ENCODE measurements at places on chromosomes 4 and X. TPM values are rescaled to one million over a fixed set of nuclear protein-coding genes. Genes with fewer than 3 reads are reported as not detected.

- DNase-seq: peak; percentile 23
Measured at GRCh38 chr4:17577665-17578481, 875 bp downstream of the LAP3 start.

DNA sequence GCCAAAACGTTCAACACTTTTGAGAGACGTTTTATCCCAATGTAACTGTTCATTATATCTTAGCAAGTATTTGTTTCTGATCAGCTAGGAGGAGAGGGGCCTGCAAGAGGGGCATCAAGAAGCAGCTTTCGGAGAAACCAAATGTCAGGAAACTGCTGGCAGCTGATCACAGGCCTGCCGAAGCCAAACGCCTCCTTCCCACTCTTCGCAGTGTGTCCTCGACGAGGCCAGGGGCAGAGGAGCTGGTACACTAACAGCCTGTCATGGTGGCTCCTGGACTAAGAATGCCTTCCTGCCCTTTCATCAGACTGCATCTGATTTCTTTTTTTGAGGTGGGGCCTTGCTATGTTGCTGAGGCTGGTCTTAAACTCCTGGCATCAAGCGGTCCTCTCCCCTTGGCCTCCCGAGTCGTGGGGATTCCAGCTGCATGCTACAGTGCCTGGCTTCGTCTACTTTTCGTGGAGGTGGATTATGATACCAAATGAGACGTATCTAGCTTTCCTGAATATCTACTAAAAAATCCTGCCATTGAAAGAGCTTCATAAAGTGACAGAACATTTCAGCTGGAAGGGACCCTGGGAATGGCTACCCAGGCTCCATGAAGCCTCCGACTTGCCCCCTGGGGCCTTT, 134.8 kb downstream of the AFAP1 start:
- no peak for DNase-seq

Gene WAS
- total RNA-seq: 1.2 TPM

DNA sequence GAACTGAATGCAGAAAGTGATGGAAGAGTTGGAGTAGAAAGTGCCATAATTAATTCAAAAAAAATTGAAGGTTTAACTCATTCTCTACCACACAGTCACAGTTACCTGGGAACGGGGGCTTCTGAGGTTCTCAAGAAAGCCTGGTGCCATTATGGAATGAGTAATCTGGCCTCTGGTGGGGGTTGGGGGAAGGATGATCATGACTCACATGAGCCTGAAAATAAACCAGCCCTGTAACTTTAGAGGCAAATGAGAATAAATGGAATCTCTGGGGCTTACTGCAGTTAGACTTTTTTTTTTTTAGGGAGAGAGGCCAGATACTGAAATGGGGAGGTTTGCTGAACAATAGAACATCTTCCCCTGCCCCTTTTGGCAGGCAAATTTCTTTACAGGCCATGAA, 55.3 kb downstream of the SOD3 start:
- no peak for DNase-seq

DNA sequence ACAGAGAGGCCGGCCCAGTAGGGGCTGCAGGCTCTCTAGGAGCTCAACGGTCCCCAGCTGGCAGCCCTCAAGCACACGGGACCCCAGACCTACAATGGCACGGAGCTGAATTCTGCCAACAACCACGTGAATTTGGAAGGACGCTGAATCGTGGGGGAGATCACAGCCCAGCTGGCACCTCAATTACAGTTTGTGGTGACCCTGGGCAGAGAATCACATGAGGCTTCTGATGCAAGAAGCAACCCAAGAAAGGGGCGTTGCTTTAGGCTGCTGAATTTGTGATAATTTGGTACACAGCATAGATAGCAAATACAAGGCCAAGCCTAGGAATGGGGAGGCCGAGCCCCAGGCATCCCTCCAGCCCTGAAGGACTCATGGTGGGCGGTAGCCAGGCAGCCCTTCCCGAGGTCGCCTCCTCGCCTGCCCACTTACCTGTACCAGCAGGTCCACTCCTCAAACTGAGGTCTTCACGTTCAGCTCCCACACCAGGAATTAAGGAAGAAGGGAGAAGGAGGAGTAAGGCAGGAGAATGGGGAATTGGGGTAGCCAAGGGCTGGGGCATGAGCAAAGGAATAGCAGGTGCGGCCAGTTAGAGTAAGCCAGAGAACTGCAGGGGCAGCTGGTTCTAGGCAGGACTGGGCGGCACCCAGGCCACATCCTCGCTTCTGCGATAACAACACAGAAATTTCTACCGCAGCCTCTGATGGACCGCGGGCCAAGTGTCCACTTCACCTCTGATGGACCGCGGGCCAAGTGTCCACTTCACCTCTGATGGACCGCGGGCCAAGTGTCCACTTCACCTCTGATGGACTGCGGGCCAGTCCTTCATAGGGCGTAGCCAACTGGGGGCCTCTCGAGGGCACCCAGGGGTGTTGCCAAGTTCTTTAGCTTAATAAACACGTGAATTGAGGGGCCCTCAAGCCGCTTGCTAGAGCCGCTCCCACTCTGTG, 23.4 kb upstream of the HTRA3 start:
- no peak for DNase-seq

Gene ESX1
- not detected for total RNA-seq

Measured in progenitor cell of endocrine pancreas (in vitro differentiated cells).